ENCODE measurements at places on chromosomes 11 and 22. TPM values are rescaled to one million over a fixed set of nuclear protein-coding genes. Genes with fewer than 3 reads are reported as not detected.
A peak's percentile ranks its signal among the peaks of the same experiment; 100 is the strongest.

DNA sequence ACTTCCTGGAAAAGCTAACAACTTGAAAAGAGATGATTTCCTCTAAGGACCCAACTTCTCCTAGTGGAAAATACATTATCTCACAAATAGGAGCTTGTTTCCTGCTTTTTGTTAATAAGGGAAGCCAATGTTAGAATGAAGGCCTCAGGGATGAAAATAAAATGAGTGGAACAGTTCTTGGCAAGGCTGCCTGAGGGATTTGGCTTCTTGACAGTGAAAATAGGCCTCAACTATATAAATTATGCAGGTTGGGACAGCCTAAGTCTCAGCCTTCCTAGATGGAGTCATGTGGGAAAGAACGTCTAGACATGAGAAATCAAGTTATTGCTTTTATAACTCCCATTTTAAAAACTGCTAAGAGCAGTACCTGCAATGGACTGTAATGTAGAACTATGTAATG is 92.8 kb upstream of the FIBIN start:
- no peak for DNase-seq

Gene IGLL5
- polyA plus RNA-seq: not detected

Gene MLC1
- not detected for polyA plus RNA-seq

GRCh38 chr11:29022676-29023075 is 914.5 kb downstream of the METTL15 start:
- no peak for DNase-seq

DNA sequence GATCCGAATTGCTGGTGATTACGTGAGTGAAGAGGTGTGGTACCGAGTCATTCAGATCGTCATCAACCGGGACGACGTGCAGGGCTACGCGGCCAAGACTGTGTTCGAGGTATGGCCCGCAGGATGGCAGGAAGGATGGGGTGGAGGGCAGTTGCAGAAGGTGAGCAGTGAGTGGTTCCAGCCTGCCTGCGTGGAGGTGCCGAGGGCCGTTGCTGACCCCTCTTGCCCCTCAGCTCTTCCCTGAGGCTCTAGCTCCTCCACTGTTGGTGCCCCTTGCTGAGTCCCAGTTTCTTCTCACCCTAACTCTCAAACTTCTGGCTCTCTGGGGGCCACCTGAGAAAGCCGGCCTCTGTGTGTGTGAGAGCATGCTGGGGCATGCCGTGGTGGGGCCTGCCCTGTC is 43.9 kb downstream of the MUC6 start:
- no peak for DNase-seq

- DNase-seq: peak; percentile 87
These were observed 37.1 kb upstream of the WNT11 start for GRCh38 chr11:76243193-76243956.

Gene RFPL1
- not detected for polyA plus RNA-seq

All from GM23338 (cell line).